ENCODE measurements at places on chromosomes 11 and 22.
A peak's percentile ranks its signal among the peaks of the same experiment; 100 is the strongest.

DNA sequence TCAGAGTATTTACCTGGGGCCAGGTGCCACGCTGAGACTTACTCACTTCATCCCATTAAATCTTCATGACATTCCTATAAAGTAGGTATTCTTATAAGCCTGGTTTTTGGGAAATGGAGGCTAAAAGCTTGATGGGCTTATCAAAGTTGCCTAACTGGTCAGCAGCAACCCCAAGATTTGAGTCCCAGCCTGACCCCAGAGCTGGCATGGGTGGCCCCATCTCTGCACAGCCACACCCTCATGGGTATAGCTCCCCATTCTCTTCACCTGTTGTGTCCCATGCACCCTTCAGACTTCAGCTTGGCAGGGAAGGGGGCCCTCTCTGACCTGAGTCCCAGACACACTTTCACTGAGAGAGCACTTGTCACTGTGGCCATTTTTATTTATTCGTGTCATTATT lies 37.4 kb upstream of the TP53I11 start:
- no peak for DNase-seq

- no peak for DNase-seq
Observed at GRCh38 chr11:29616611-29617010, 400.2 kb downstream of the KCNA4 start.

DNA sequence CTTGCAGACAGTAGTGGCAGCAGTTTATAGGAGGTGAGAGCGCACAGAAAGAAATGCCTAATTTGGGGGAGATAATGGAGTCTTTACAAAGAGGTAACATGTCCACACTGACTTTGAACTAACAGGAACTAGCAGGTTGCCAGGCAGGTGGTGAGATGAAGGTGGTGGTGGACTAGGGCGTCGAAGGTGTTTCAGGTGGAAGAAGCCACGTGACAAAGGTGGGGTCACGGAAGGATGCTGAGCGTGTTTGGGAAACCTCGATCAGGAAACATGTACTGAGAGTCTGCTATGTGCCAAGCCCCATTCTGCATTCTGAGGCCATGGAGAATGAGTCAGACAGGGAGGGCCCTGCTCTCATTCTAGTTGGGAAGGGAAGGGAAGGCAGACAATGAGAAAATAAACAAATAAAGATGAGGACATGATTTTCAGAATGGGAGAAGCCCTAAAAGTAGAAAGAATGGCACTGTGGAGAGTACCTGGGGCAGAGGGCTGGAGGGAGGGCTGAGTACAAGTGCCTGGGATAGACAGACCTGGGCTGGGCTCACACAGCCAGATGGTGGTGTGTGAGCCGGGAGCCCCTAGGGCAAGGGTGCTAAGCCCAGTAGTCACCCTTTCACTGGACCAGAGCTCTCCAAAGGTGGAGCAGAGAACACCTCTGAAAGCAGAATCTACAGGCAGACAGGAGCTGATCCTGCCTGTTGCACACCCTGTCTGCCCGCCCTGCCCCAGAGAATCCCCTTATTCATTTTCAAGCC lies 16.2 kb upstream of the NNMT start:
- DNase-seq = no peak

- DNase-seq = no peak
Observed at GRCh38 chr11:121793291-121793690, 322.7 kb downstream of the BLID start.

GRCh38 chr11:133064152-133064877 lies 468.0 kb downstream of the OPCML start:
- peak; percentile 75 for DNase-seq

DNA sequence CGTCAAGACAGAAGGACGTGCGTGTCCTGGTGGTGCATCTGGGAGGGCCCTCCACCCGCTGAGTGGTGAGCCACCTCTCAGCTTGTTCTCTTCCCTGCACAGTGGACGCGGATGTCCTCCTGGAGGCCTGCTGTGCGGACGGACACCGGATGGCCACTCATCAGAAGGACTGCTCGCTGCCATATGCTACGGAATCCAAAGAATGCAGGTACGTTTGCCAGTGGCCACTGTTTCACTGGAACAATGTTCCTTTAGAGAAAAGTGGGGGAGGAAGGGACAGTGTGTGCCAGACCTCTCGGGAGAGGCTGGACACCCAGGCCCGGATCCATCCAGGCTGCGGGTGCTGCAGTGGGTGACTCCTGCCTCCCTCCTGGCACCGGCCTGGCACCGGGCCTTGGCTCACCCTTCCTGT lies 15.9 kb downstream of the FBLN1 start:
- no peak for DNase-seq

- no peak for DNase-seq
Observed at GRCh38 chr11:34585304-34585734, 35.6 kb upstream of the EHF start.

GRCh38 chr11:36702330-36703054 lies 104.5 kb upstream of the RAG2 start:
- peak; percentile 40 for DNase-seq

- DNase-seq = no peak
Observed at GRCh38 chr11:129436573-129436972, 60.9 kb downstream of the BARX2 start.

DNA sequence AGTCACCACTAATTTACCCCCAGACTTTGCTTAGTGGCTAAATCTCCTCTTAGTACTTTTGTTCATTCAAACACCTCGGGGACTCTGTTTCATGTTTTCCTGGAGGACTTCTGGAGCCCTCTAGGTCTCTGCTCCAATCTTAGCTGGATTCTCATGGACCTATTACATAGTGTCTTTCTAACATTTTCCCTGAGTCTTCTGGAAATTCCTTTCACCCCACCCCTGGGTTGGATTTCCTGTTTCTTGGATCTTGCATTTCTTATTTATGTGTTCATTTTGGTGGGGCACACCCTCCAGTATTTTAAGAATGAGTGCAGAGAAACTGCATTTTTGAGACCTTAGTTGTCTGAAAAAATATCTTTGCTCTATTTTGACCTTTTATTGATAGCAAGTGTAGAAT lies 220.1 kb downstream of the BLID start:
- no peak for DNase-seq

DNA sequence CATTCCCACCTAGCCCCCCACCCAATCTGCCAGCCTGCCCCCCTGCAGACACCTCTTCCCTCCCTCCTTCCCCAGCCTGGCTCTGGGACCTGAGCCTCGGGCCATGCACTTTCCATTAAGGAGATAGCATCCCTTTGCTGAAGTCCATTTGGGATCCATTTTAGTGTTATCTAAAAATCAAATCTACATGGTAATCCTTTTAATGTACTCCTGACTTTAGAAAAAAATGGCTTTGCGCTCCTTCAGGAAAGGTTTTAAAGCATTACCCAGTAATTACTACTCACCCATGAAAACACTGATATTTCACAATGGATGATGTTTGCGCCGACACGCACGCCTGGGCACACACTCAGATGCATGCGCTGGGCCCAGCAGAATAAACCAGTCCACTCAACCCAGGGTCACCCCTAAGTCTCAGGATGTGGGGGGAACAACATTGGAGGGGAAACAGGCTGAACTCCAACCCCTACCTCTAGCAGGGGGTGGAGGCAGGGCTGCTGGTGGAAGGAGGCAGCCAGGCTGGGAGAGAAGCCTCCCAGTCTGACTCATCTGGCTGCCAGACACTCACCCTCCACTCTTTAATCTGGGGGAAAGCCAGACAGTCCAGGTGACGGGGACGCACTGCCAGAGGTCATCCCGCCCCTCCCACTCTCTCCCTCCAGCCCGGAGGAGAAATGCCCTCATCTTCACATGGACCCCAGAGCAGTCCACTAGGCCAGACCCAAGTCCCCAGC lies 29.8 kb downstream of the LMO1 start:
- no peak for DNase-seq

- no peak for DNase-seq
Observed at GRCh38 chr11:41146326-41146725, 313.1 kb downstream of the LRRC4C start.

DNA sequence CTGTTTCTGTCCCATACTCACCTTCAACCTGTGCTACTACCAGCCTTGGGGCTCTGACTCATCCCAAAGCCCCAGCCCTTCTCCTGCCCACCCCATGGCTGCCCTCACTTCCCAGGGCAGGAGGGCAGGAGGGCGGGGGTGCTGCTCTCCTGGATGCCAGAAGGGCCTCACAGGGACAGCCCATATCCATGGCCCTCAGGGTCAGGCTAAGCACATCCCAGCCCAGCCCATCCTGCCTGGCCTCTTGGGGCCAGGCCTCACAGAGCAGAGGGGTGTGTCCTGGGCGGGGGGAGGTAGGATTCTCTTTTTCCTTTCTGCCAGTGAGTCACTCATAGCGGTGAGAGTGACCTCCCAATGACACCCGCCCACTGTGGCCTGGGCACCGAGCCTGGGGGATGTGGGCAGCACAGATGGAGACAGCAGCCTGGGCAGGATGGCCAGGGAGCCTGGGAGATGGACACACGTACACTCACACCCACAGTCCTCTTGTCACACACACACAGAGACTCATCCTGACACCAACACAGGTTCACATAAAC lies 2.4 kb downstream of the LTBP3 start:
- no peak for DNase-seq

DNA sequence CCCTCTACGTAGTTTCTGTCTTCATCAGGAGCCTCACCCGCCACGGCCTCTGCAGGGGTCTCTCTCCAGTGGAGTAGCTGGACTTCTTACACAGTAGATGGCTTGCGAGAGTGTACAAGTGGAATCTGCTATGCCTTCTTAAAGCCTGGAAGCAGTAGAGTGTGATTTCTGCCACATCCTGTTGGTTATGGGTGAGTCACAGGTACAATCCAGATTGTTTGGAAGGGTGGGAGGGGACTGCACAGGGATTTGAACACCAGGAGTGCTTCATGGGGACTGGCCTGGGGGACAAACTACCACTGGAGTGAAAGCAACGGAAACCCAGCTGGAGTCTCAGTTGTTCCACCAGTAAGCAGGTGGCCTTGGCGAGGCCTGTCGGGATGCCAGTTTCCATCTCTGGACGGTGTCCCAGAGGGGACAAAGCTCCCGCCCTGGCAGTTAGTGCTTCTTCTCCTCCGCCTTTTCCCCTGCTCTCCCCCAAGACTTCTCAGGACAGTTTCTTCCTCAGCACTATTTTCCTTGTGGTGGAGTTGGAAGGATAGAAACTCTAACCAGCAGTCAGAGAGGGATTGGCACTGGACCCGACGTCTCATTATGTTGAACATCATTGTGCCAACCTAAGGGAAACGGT lies 85.0 kb upstream of the RCN1 start:
- no peak for DNase-seq

- no peak for DNase-seq
Observed at GRCh38 chr22:38859581-38860282, 12.3 kb downstream of the CBX6 start.

- no peak for DNase-seq
Observed at GRCh38 chr22:42344361-42344905, 74.0 kb upstream of the TCF20 start.

- no peak for DNase-seq
Observed at GRCh38 chr22:46638601-46639431, 18.6 kb downstream of the GRAMD4 start.

DNA sequence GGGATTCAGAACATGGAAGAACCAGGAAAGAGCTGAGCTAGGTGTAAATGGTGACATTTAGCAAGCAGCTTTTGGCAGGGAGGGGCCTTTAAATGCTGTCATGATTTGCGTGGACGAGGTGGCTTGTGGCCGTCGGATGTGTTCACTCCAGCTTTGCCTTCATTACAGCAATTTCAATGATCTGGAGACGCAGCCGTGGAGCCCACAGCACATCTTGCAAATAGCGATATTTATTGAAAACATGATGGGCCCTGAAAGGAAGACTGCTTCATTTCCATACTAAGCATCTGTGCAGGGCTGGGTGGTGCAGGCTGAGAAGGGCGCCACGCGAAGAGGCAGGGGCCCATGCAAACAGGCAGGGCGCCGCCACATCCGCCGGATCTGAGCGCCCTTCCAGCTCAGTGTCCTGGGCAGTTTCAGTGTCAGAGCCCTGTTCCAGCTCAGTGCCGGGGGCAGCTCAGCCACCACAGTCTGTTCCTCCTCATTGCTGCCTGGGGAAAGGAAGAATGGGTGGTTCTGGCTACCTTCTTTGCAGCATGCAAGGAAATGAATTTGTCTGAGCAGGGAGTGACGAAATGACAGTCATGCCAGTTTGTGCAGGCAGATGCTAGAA lies 111.1 kb upstream of the TTC12 start:
- no peak for DNase-seq

DNA sequence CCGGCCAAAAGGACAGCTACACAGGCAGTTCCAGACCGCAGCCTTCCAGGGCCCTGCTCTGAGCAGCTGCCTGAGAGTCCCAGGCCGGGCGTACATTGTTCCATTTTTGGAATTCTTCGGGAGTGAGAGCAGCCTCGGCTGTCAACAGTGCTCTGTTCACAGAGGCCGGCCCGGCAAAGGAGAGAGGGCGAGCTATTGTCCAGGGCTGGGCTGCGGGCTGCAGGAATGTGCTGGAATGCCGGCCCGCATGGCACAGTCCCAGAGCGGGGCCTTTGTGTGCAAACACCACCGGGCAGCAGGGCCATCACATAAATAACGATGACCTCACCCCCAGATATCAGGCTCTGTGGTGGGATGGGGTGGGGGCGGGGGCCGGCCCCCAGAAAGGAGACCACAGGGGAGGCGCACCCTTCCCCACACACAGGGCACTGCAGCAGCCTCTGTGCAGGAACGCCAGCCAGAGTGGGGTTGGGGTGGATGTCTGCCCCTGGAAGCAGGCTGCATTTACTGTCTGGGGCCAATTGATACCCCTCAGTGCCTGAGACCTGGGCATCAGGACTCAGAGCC lies 15.8 kb downstream of the LINC01488 start:
- DNase-seq = no peak
